Natural killer cell treated with Interleukin-12 subunit alpha and Interleukin-12 subunit beta and Interleukin-15 and Interleukin-18, amount 100 ng/mL, for 72 hours (primary cell): ENCODE measurements at places on chromosomes 11 and 22. TPM values are rescaled to one million over a fixed set of nuclear protein-coding genes. Genes with fewer than 3 reads are reported as not detected.

DNA sequence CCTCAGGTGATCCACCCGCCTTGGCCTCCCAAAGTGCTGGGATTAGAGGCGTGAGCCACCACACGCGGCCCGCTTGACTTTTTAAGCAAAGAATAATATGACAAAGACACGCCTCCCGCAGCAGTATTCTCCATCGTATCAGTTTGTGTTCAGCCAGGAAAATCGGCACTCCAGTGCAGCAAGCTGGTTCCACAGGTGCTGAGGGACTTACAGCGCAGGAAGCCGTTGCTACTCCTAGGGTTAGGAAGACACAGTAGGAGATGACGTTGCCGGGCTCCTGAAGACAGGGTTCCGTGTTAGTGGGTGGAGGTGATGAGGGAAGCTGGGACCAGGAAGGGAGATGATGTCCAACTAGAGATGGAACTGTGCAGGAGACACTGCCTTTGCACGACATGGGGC lies 65.8 kb upstream of the CECR2 start:
- DNase-seq: no peak

DNA sequence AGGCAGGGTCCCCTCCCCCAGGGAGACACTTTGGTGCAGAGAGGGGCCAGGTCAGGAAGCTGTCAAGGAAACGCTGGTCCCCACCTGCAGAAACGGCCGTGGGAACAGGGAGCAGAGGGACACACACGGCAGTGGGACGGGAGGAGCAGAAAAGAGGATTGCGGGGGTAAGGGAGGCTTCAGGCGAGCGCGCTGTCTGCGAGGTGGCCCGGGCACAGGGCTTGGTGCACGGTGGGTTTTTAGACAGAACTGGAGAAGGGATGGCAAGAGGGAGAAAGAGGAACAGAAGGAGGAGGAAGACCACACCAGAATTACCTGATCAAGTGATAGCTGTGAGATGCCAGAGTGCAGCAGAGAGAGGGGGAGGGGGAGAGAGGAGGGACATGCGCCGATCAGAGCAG lies 6.0 kb upstream of the KLHL35 start:
- no peak for DNase-seq

- no peak for DNase-seq
Measured at GRCh38 chr11:76627606-76628005, 42.9 kb downstream of the LRRC32 start.

DNA sequence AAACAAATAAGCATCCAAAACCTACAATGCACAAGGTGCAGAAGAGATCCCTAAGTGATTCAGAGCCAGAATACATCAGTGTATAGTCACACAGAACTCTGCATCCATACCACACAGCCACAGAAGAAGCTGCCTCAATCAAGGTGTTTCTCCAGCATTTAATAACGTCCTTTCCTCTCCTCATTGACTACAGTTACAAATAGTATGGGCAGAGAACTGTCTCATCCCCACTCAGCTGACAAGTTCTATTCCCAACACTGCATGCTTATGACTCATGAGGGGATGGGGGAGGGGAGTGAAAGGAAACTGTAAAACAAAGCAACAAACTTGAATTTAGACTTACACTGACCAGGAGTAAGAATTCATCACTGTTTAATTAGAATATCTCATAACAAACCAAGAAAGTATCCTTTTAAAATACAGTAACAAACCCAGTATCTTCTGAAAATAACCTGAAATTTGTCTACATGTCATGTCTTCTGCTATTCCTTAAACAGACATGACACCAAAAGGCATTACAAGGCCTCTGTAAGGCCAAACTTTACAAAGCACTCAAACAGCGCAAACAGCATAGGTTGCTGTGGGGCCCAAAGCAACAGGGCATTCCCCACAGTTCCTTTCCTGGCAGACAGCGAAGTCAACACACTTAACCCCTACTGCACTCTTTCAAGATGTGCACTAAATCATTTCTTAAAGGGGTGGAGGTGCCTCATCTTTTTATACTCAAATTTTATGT lies 29.3 kb downstream of the CELF1 start:
- DNase-seq: no peak

GRCh38 chr11:134677397-134677822 lies 265.4 kb upstream of the B3GAT1 start:
- DNase-seq: no peak

GRCh38 chr11:130523609-130524008 lies 75.2 kb downstream of the ADAMTS15 start:
- DNase-seq: no peak

DNA sequence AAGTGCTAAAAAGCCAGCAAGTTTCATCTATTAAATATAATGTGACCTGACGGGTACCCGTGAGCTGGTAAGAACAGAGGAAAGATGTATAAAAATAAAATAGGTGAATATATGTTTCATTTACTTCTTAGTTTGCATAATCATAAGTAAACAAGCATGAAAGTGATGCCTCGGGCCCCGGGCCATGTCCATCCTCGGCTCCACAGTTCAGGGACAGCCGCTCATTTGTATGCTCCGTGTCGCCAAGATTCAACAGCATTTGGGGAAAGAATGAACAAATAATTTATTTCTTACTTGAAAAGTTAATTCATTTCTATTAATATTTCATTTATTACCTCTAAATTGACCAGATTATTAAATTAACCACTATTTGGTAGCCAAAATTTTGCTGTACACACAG lies 251.8 kb downstream of the NTM start:
- DNase-seq: no peak

- no peak for DNase-seq
Measured at GRCh38 chr11:67463186-67463585, 5.9 kb downstream of the TMEM134 start.

DNA sequence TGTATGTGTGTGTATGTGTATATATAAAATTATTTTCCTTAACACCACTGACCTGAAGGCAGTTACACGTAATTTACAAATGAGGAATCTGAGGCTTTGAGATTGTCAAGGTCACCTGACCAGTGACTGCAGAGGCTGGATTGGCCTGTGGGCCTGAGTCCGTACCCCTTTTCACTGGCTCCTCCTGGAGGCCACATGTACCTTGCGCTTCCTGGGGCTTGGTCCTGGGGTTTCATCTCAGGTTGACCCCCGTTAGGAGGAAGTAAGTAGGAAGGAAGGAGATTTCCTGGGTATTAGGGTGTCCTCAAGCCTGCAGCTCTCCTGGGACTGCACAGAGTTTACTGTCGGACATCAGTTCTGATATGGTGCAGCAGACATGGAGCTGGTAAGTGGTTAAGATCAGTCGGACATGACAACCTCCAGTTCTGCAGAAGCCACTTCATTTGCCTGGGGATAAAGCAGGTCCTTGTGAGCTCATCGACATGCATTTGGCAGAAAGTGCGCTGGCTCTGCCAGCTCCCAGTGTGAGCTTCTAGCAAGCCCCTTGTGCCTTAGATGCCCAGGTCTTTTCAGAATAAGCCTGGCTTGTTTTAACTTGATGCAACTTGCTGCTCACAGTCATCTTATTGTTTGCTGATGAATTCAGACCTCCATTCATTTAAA lies 36.6 kb downstream of the ST3GAL4 start:
- no peak for DNase-seq

DNA sequence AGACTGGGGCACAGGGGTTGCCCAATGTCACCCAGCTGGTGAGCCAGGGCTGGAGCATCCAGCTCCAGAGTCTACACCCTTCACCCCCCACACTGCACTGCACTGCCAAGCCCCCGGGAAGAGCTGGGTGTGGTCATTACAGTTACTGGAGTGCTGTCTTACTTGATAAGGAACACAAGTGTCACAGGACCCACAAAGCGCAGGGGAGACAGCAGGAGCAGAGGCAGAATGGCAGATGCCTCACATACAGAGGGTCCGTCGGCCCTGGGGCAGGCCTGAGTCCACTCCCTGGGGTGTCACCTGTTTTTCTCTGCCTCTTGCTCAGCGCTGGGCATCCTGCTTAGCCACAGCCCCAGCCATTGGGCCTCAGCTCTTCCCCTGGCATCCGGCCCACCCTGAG lies 7.7 kb downstream of the IL2RB start:
- DNase-seq: no peak

The IRAG1 gene
- not detected for total RNA-seq

- no peak for DNase-seq
Measured at GRCh38 chr11:124919898-124920297, 848 bp downstream of the HEPN1 start.

DNA sequence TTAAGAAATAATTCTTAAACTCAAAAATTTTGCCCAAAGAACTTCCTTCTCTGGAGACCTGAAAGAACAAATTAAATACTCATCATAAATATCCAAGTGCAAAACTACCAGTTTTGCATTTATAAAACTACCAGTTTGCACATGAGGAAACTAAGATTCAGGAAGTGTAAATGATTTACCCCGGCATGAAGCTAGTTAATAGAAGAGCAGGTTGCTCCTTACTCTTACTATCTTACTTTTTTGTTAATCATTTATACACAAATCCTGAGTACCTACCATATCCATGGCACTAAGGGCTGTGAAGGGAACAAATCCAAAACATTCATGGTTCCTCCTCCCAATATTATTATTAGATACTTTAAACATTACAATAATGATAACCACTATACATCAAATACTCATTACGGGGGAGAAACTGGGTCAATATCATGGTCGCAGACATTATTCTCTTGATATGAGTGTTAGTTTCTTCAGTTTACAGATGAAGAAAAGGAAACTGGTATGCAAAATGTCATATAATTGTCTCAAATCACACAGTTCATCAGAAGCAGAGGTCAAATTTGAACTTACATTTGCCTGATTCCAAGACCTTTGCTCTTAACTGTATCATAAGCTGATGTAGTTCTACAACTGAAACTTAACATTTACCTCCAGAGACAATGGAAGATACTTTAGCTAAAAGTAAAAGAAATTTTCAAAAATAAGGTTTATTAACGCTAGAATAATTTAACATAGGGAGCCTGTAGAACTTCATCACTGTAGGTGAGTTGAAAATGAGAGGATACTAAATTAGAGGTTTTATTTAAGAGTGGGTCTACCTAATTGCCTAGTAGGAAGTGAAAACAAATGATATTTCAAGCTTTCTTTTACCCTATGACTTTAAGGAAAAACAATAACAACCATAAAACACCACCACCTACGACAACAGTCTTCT lies 74.5 kb downstream of the FAM76B start:
- no peak for DNase-seq

GRCh38 chr11:119347242-119347641 lies 737 bp upstream of the MFRP start:
- no peak for DNase-seq

DNA sequence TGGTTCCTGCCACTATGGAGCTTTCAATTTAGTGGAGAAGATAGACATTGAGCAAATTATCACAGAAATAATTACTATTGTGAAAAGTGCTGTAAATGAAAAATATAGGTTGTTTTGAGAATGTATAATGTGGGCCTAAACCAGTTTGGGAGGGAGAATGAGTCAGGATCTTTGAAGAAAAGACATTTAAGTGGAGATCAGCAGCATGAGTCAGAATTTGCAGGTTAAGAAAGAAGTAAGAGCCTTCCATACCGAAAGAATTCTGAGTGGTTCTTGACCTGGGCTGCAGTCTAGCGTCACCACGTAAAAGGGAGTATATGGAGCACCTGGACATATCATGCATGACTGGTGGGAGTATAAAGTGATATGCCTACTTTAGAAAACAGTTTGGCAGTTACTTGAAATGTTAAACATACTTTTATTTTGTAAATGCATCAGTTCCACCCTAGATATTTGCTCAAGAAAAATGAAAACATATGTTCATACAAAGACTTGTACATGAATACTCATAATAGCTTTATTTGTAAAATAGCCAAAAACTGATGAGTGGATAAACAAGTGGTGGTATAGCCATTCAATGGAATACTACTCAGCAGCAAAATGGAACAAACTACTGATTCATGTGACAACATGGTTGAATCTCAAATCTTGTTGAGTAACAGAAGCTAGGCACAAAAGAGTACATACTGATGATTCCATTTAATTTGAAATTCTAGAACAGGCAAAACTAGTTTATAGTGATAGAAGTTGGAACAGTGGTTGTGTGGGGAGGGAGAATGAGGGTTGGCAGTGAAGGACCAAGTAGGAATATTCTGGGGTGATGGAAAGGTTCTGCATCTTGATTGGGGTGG lies 99.2 kb downstream of the STIM1 start:
- DNase-seq: no peak

GRCh38 chr22:27100789-27101188 lies 443.4 kb downstream of the MIAT start:
- DNase-seq: no peak

- no peak for DNase-seq
Measured at GRCh38 chr22:43427296-43428004, 15.6 kb downstream of the MPPED1 start.

- no peak for DNase-seq
Measured at GRCh38 chr11:122159861-122160260, 43.8 kb upstream of the BLID start.

DNA sequence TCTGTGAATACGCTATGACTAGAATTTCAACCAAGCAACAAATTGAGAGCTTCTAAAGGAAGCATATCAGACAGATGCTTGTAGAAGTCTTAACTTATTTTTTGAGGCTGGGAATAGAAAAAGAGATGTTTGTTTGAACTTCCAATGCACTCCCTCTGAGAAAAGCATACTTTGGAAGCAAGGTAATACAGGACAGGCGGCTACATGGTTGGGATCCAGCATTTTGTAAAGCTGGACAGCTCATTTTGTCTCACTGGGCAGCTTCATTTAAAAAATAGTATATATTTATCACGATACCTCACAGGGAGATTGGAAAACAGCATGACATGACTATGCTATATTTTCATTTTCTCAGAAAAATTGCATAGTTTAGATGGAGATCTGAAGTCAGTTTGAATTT lies 821.3 kb upstream of the API5 start:
- DNase-seq: no peak

The WNT11 gene
- 1.7 TPM for total RNA-seq

GRCh38 chr11:76752321-76753143 lies 30.6 kb upstream of the TSKU start:
- no peak for DNase-seq
